ENCODE measurements at places on chromosomes 3 and 15.
A peak's percentile ranks its signal among the peaks of the same experiment; 100 is the strongest.

DNA sequence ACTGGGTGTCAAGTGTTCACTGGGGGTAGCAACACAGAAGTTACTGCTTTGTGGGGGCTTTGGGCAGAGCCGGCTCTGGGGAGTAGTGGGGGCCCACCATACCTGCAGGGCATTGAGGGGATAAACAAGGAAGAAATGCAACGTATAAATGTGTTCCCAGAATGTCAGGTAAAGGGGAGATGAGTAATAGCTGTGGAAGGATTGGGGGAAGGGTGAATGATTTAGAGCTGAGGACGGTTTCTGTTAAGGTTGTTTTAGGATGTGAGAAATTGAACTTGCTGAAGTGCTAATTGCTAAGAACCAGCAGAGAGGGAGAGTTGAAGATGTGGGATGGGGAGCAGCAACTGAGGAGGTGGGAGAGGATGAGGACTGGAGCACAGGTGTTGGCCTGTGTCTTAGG lies 10.7 kb downstream of the SCG5 start:
- no peak for DNase-seq

GRCh38 chr3:86239946-86240345 lies 751.0 kb downstream of the VGLL3 start:
- no peak for DNase-seq

DNA sequence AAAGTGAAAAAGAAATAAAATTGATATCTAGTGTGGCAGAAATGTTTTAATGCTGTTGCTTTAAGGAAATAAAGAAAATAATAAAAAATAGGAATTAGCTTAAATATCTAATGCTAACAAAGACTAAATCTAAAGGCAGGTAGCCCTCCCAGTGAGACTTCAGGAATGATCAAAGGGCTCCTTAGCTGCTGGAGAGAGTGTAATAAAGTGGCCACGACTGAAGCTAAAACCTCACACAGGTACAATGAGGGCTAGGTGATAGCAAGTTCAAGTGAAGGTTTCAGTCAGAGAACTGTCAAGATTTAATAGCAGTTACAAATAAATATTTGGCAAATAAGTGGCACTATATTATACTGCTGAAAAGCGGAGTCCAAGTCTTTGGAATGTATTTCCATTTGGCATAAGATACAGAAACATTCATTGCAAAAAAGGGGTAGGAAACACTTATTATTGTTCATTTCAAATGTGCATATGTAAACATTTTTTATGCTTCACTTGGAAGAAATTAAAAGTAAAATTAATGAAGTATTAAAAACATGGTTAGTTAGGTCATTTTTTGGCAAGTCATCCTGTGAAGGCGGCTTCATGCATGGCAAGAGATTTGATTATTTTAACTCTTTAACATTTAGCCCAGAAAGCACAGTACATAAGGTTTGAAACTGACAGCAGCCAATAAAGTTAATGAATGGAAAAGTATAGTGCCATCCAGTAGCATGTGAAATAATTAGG lies 168.2 kb downstream of the ECT2 start:
- DNase-seq: no peak

DNA sequence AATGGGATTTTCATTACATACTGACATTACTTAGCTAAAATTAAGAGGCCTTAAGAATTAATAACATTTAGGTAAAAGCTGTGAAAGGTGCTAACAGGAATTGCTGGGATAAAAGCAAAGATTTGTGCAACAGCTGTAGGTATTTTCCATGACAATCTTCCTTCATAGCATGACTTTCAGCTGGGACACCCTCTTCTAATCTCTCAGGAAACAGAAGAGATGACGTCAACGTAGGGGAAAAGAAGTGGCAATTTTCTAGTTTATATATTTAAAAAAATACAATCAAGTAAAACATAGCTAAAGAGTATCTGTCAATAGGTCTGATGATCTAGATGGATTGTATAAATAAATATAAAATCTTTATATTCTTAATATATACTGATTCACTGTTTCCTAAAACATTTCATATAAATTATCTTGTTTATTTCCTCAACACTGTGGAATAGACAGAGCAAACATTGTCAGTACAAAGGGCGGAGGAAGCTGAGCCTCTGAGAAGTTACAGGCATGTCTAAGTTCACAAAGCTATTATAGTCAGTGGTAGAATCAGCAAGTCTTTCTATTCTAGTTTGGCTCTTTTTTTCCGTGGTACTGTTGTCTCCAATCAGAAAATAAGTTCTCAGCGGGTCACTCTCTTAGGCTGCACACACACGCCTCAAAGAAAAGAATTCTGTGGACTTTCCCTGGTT lies 217.0 kb downstream of the P3H2 start:
- no peak for DNase-seq

DNA sequence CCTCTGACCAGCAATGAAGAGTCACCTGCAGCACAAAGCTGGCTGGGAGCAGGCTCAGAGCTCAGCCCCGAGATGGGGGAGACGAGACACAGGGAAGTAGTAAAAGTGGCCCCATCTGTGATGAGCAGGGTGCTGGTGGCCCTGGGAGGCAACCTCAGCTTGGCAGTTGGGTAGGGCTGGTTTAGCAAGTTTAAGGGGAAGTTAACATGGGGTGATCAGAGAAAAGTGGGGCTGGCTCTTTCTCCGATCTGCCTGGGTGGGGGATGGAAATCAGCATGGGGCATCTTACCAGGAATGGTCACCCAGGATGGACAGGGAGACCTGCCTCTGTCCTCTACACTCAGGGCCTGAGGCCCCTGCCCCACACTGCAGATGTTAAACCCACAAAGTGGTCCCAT lies 29.9 kb upstream of the SFMBT1 start:
- DNase-seq: no peak

- DNase-seq: no peak
Observed at GRCh38 chr3:169242708-169243513, 420.6 kb downstream of the MECOM start.

DNA sequence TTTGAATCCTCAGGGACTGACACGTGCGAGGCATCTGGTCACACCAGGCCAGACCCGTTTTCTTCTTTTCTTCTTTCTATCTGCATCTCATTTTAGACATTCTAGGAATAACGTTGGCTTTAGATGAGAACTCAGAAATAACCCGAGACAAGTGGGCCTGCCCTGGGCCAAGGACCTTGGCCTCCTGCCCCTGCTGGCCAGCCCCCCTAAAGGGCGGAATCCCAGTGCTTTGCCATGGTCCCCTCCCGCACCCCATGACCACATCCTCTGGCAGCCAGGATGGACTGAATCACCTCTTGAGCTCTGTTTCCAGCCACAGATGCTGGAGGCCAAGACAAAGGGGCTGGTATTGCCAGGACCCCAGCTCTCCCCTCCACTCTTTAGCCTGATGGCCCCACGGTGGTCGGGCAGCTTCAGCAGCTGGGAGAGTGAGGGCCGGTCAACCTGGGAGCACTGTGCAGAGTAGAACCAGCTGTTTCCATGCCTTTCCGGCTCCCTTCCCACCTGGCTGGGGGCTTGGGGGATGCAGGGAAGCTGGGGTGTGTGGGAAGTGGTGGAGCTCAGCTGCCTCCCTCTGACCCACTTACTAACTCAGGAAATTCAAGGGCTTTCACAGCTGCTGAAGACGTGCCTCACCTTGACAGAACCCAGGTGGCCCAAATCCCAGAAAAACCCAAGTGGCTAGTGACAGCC lies 190.9 kb downstream of the FAM43A start:
- DNase-seq: no peak

GRCh38 chr3:183924956-183925355 lies 40.3 kb upstream of the PARL start:
- DNase-seq: no peak

DNA sequence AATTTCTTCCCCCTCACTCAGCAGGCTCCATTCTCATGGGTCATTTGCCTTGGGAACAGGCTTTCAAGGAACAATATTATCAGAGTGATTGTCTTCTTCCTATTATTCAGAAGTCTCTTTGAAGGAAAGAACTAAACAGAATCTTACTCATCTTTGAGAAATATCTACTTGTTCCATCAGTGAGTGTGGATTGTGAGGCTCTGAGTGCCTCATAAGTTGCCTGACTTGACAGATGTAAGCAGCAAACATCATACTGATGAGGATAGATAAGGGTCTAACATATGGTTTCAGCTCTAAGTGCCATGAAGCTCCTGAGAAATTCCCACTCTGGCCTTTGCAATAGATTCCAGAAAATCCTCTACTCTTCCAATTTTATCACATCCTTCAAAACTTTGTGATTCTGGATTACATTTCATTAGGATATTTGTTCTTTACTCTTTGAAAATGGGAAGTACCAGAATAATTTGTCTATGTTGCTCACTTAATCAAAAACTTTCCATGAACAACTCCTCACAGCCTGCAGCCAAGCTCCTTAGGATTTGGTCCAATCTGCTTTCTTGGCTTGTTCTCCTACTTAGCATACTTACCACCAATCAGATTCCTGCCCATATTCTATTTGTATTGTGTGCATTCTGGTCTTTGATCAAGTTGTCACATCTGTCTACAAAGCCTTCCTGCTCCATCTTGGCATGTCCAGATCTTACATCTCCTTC lies 120.1 kb downstream of the RPL22L1 start:
- DNase-seq: no peak

GRCh38 chr3:118488732-118489131 lies 545.9 kb downstream of the IGSF11 start:
- no peak for DNase-seq

GRCh38 chr3:49316696-49317457 lies 23.0 kb downstream of the USP4 start:
- no peak for DNase-seq

DNA sequence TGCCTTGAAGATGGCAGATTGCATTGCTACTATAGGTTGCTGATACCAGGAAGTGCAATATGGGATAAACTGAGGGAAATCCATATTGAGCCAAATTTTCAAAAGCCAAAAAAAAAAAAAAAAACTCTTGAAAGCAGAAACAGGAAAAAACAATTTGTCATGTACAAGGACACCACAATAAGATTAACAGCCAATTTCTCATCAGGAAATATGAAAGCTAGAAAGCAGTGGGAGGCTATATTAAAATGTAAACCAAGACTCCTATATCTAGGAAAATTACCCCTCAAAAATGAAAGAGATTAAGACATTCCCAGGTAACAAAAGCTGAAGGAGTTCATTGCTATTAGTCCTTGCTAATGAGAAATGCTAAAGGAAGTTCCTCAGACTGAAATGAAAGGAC lies 462.8 kb upstream of the DPH6 start:
- DNase-seq: no peak

DNA sequence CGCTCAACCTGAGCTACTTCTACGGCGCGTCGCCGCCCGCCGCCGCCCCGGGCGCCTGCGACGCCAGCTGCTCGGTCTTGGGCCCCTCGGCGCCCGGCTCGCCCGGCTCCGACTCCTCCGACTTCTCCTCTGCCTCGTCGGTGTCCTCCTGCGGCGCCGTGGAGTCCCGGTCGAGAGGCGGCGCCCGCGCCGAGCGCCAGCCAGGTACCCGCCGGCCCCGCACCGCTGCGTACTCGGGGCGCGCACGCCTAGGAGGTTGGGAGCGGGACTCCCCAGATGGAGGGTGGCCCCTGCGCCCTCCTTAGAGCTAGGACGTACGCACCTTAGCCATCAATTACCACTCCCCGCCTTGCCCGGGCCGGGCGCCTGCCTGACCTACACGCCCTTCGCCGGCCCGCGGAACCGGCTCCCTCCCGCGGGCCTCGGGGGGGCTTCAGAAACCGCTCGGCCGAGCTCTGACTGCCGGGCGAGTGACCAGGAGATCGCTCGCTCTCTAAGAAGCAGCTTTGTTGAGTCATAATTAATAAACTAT lies 466 bp downstream of the NFKBIZ start:
- DNase-seq: peak; percentile 28

GRCh38 chr15:41291065-41291631 lies 41.2 kb downstream of the OIP5 start:
- DNase-seq: no peak

GRCh38 chr3:168398371-168399025 lies 302.8 kb upstream of the GOLIM4 start:
- no peak for DNase-seq

GRCh38 chr3:72008226-72008996 lies 223.5 kb upstream of the PROK2 start:
- no peak for DNase-seq

DNA sequence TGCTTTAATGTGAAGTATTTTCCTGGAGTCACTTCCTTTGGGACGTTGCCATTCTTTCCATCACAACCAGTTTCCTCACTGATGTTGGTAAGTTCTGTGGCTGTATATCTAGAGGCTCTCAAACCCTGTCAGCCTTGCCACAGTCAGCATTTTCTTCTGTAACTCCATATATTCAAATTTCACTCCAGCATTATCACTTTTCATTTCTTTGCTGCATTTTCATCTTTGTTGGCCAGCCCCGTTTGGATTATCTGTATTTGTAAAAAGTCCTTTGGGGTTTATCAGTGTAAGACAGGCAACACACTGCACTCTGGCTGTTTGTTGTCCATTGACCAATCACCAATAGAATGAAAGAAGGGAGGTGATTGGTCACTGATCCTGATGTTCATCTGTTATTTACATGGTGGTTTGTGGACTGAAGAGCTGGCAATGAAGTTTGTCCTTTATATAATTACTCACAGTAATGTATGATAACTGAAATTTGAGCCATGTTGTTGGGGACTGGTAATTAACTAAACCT lies 20.3 kb downstream of the GMPS start:
- DNase-seq: no peak

- no peak for DNase-seq
Observed at GRCh38 chr3:170421758-170422157, 3.1 kb downstream of the CLDN11 start.

GRCh38 chr3:51942603-51943450 lies 664 bp downstream of the PARP3 start:
- peak; percentile 29 for DNase-seq

- DNase-seq: no peak
Observed at GRCh38 chr15:62288361-62289017, 123.4 kb upstream of the C2CD4B start.

GRCh38 chr15:57156210-57156884 lies 220.0 kb upstream of the CGNL1 start:
- DNase-seq: no peak

DNA sequence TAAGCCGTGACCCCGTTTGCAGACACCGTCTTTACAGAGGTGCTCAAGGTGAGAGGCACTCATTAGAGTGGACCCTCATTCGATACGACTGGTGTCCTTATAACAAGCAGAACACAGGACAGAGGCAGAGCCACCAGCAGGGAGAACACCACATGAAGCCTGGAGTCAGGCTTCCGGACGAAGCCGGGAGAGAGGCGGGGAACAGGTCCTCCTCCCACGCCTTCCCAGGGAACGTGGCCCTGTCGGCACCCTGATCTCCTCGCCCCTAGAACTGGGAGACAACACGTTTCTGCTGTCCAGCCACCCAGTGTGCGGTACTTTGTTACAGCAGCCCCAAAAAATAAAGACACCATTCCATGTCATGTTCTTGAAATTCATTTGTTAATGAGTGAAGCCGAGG lies 33.6 kb downstream of the ZDHHC19 start:
- DNase-seq: no peak

DNA sequence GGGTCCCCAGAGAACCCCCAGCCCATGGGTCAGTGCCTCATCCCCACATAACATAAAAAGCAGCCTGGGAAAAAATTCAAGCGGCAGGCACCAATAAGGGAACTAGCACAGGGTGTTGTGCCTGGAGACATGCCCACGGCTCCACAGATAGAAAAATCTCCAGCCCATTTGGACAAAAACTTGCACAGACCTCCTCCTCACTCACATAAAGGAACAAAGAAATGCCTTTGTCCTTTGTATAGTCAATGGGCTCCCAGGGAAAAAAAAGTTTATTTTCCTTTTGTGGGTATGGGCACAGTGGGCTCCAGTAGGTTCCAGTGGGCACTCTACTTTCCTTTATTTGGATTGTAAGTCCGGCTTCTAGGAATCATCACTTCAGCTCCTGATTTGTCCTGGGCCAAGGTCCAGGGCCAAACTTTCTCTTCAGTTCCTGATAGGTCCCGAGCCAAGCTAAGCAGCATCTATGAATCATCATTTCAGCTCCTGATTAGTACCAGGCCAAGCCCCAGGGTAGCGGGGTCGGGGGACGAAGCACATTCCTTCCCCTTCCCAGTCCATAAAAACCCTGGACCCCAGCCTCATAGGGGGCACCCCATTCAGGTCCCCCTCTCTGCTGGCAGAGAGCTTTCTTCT lies 1.6 kb upstream of the DNAH12 start:
- DNase-seq: no peak
